ENCODE measurements at places on chromosomes 7 and 10.

GRCh38 chr7:42735081-42735480 lies 176.8 kb downstream of the C7orf25 start:
- no peak for DNase-seq

DNA sequence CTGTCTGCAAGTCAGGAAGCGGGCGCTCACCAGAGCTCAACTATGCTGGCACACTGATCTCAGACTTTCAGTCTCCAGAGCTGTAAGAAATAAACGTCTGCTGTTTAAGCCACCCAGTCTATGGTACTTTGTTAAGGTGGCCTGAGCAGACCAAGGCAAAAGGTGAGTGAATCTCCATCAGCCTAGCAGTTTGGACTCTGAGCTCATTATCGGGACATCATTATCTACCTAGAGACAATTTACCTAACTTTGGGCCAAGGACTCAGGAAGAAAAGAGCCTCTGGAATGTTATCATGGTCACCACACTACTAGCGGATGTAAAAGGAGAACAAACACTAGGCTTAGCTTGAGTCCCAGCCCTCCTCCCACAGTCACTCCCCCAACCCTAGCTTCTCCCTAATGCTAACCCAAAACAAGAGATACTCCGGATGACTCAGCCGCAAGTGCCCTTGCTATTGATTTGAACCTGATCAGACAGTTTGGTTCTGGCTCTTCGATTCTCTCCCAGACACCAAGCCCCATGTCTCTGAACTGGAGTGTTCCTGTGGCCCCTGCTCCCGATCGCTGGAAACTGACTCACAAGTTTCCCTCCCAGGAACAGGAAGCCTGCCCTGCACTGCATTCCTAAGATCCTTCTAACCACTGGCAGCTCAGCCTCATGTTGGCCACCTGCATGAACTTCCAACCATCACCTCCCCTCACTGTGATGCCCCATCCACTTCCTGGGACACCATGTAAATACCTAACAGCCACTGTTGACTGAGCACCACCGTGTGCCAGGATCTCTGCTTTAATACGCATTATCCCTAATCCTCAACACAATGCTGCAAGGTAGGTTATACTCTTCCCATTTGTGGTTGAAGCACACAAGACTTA lies 34.5 kb downstream of the CREB3L2 start:
- no peak for DNase-seq

DNA sequence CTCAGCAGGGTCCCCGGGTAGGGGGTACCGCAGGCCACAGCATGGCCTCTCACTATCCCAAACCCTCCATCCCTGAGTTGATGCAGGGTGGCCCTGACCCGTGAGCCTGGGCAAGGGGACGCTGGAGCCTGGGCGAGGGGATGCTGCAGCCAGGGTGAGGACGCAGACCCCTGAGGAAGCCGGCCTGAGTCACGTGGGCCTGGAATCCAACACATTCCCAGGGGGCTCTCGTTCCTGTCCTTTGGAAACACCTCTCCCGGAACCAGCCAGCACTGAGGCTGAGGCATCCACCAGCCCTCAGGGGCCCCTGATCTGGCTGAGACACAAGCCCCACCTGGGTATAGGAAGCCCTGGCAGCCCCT lies 61.5 kb upstream of the NKX6-2 start:
- no peak for DNase-seq

DNA sequence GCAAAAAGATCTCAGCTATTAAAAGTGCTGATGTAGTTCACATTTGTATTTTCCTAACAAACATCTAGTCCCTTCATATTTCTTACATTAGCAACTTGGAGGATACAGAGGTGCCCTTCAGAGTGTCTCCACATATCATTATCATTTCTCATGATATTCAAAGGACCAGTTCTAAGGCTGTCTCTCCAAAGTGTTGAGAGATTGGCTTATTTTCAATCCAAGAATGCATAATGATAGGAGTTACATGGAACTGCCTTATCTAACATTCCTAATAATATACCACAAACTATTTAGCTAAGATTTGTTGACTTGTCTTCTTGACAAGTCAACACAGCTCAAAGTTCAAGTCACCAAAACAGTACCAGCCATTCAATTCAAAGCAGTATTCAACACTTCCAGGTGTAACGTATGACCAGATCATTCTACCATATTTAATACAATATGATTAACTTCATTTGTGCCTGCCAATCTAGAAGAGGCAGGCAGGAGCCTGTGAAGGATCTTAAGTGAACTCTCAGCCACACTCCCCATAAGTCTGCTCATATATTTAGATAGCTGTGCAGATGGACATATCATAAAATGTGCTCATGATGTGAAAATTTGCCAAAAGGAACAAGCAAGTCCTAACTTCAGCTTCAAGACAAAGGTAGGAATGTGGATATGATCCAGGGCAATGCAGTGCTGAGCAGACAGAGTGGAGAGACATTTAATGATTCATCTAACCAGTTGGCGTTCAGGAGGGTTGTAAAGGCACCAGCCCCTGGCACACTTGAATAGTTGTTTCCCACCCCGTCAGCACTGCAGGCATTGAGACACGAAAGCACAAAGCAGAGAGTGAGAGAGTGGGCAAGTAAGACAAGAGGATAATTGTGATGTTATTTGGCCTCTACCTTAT lies 108.3 kb downstream of the MTERF1 start:
- no peak for DNase-seq

DNA sequence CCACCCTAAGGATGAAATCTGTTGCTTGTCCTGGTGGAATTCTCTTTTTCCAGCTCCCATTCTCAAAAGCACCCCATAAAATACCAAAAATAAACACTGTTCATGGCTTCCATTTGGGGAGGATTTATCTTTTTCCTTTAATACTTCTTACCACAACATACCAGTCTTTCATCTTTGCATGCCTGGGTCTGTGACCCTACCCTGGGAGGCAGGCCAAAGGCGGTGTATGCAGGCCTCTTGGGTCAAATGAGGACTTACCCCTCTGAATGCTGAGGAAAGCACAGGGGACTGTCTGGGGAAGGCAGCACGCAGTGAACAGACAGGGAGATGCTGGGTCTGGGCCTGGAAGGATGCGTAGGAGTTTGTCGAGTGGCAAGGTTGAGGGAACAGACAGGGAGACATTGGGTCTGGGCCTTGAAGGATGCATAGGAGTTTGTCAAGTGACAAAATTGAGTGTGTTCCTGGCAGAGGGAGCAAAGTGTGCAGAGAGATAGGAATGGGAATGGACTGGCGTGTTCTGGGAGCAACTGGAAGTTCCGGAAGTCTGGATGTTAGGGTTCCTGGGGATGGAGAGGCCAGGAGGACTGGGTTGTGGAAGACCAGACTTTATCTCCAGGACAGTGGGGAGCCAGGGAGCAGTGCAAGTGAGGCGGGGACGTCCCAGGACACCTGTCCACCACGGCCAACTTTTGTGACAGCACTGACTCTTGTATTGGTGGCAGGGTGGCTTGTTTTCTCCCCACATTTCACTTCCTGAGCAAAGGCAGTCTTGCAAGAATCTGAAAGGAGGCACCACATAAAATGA lies 40.8 kb downstream of the MYL10 start:
- DNase-seq = no peak

DNA sequence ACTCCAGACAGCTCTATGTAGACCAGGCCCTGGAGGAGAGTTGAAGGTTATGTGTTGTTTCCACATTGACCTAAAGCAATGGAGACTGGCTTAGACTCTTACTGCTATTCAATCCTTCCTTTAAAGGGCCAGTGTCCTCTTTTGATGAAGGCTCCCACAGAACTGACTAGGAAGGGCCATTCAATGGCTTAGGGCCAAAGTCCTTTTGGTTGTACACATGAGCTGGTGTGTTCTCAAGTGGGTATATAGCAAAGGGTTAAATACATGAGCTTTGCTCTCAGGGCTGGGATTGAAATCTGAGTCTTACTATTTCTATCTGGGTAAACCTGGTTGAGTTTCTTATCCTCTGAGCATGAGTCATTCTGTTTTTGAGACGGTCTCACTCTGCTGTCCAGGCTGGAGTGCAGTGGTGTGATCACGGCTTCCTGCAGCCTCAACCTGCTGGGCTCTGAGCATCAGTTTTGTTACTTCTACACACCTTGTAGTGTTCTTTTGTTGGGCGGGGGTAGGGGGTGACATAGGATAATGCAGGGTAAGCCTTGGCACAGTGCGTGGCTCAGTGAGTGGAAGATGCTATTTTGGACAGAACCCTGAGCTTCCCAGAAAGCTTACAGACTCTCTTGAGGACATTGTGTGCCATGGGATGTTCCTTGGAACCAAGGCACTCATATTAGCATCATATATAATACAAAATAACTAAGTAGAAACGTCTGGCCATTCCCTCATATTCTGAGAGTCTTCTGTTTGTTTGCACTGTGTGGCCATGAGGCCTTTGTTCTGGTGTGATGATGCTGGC lies 90.1 kb downstream of the ABCC2 start:
- DNase-seq = no peak

DNA sequence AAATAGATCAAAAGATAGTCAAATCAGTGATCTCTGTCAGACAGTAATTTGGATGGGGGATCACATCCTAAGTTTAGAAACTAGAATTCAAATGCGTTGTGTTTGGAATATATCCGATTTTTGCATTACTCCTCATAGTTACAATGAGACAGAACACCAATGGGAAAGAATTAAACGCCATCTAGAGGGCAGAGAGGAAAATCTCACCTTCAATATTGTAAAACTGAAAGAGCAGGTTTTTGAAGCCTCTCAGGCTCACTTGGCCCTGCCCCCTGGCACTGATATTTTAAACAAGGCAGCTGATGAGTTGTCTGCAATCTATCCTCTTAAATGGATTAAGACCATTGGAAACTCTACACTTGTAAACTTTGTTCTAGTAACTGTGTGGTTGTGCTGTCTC lies 17.7 kb downstream of the FRG2B start:
- no peak for DNase-seq

DNA sequence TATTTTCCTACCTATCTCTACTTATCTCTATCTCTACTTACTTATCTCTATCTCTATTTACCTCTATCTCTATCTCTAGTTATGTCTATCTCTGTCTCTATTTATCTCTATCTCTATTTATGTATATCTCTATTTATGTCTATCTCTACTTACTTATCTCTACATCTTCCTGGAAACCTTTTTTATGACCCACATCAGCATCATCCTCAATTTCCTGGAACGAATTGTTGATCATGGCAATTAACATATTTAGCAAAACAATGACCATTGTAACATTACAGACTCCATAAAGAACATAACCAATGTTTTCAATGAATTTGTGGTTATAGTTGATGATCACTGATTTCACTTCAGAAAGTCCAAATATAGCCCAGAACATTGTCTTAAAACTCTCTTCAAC lies 18.3 kb downstream of the GIMAP6 start:
- DNase-seq = no peak

DNA sequence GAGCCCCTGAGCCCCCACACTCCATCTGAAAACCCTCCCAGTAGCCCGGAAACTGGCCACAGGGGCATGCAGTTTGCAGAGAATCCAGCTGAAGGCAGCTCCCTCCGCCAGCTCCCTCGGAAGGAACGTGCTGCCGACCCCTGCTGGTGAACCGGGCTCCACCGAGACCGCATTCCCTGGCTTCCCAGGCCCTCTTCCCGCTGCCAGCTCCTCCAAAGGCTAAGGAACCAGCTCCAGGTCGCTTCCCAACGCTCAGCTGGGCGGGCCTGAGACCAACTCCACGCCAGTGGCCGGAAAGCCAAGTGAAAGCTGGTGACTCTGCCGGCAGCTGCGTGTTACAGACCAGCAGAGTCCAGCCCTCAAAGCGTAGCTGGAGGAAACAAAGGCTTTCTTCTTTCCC lies 35.8 kb downstream of the GPER1 start:
- DNase-seq = no peak

DNA sequence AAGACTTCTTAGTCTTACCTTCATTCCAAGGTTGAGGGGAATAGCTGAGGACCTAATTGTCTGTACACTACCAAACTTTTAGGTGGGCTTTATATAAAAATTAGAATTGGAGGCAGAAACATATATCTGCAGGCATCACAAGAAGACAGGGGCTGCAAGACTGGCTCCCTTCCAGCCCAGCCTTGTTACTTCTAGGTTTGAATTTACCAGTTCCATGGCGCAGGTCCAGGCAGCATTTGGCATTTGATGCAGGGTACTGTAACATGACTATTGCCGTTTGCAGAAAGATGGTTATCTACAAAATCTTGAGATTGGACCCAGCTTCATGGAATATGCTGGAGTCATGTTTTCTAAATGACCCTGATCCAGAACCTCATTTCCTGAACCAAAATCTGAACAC lies 105.4 kb upstream of the RHOBTB1 start:
- DNase-seq = no peak

DNA sequence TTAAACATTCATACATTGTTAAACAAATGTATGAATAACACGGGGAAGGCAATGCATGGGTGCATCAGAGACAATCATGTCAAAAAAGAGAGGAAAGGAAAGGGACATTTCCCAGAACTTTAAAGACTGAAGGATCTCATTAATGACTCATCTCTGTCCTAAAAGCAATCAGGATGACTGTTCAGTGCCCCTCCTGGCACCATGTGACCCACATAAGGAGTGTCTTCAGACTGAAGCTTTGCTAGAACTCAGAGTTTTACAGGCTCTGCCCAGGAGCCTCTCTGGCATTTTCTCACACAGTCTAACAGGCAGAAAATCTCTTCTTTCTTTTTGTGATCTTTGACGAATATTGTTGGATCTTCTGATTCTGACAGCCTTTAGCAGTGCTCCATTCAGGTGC lies 315.3 kb downstream of the OTUD1 start:
- DNase-seq = no peak

GRCh38 chr10:70440296-70441160 lies 953 bp downstream of the NODAL start:
- DNase-seq = no peak

DNA sequence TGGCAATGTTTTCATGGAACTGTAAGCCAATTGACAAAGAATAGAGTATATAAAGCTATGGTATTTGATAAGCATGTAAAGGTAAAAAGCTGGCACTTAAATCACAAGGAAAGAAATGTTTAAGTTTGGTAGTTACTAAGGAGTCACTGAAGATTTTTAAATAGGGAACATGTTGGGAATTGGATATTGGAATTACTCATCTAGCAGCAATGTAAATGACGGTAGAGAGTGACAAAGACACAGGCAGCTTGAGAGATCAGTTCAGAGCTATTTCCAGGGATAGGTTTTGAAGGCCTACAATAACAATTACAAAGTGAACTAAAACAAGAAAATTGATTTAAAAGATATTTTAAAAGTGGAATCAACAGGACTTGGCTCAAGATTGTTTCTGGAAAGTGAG lies 36.8 kb downstream of the SP8 start:
- DNase-seq = no peak

- DNase-seq = no peak
Observed at GRCh38 chr7:11416641-11417458, 415.1 kb downstream of the THSD7A start.

GRCh38 chr10:133274751-133275683 lies 1.7 kb downstream of the ADAM8 start:
- DNase-seq = no peak
